IPS DF 6.9 (cell line): ENCODE measurements at places on chromosomes 2 and 18.

DNA sequence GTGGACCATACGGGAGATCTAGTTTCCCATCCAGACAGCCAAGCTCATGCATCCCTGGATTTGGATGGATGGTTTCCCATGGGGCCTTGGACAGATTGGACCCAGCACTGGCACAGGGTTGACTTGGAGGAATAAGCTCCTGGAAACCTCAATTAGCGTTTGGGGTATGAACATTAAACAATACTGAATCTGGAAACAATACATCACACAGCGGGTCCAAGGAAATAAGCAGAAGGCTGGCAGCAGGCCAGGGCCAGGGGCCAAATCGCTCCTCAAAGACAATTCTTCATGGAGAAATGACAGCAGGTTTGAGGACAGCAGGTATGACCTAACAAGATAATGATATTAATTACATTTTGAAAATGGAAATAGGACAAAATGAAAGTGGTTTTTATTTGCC is 540.6 kb downstream of the RIT2 start:
- DNase-seq = no peak

- DNase-seq = no peak
These were observed 2.5 kb upstream of the SH3RF3 start for GRCh38 chr2:109126501-109126860.

DNA sequence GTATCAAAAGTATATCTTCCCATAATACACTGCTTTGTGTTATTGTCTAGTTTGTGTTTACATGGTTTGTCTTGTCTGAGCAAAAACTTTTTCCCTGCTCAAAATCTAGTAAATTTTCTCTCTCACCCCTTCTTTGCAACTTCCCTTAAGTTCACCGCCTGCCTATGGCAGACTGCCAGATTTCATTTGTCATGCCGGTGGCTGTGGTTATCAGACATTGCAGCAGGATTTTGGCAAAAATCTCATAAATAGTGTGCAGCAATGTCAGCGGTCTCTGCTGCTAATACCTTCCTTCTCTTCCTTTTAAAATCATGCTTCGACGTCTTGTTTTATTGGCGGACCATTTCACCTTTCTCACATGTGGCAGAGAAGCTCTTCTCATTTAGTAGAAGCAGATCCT is 45.6 kb upstream of the TMEM178A start:
- DNase-seq = no peak

- DNase-seq = no peak
These were observed 59.5 kb upstream of the YWHAQ start for GRCh38 chr2:9690252-9690651.

DNA sequence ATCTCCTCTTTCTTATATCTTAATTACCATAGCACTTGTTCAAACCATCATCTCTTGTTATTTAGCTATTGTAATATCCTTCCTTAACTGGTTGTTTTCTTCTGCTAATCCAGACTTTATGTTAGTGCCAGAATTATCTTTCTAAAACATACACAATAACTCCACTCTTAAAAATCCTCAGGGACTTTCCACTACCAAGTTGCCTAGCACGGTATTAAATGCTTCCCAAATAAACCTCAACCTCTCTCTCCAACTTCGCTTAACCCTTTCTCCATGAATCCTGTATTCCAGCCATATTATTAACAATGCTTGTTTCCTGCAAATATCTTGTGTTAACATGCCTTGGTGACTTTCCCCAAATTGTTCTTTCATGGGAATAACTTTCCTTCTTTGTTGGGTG is 84.5 kb downstream of the FAM228A start:
- no peak for DNase-seq

- DNase-seq = no peak
These were observed 59.1 kb downstream of the CDC42EP3 start for GRCh38 chr2:37612382-37612781.

DNA sequence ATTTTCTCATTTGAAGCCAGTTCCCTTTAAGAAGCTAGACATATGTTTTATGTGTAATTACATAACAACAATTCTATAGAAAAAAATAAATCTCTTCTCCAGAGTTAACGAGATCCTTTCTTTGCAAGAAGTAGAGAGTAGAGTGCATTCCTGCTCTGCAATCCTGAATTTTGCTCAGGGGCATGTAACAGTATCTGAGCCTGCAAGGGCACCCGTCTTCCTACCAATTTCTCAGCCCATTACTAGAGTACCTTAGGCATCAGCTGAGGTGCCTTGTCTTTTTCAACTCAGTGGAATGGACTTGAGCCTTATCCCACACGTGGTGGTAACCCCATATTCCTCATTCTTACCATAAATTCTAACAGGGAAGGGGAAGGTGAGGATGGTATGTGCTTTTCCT is 205.9 kb downstream of the IKZF2 start:
- DNase-seq = no peak

GRCh38 chr2:134582547-134582899 is 136.3 kb downstream of the TMEM163 start:
- DNase-seq = no peak

DNA sequence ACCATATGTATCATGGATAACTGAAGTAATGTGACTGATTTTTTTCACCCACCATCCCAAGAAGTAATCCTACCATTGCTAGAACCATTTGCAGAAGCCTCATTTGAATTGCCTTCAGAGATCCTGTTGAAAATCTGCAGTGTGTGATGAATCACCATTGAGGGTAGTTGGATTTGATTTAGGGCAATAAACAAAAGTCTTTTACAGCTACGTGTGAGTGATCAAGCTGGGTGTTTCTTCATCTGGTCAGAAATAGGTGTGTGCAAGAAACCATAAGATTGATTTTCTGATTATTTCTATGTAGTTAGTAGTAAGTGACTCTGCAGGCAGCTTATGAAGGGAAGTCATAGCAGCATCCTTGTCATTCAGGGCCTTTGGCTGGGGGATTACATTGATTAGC is 159.6 kb downstream of the MGAT5 start:
- DNase-seq = no peak
